Stimulated activated CD4-positive, alpha-beta T cell treated with anti-CD3 and anti-CD28 coated beads, Interleukin-15, amount 100 ng/mL, for 48 hours (primary cell): ENCODE measurements at places on chromosomes 6 and 20.

GRCh38 chr6:146878168-146878951 is 279.6 kb downstream of the ADGB start:
- no peak for DNase-seq

GRCh38 chr6:70412252-70413113 is 825 bp upstream of the FAM135A start:
- DNase-seq: no peak

DNA sequence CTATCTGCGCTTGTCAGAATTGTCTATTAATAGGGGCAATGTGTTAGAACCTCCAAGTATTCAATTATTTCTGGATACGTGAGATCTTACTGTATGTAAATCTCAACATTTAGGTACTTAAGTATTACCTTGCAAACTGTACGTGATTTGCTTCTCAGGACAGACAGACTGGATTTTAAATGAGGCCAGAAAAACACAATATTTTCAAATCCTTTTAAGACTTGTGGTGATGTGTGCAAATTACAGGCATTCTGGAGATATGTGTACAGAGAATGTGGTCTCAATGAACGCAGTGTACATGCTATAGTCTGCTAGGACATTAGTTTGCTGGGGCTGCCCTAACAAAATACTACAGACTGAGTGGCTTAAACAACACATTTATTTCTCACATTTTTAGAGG is 16.9 kb downstream of the CCR6 start:
- DNase-seq: no peak

DNA sequence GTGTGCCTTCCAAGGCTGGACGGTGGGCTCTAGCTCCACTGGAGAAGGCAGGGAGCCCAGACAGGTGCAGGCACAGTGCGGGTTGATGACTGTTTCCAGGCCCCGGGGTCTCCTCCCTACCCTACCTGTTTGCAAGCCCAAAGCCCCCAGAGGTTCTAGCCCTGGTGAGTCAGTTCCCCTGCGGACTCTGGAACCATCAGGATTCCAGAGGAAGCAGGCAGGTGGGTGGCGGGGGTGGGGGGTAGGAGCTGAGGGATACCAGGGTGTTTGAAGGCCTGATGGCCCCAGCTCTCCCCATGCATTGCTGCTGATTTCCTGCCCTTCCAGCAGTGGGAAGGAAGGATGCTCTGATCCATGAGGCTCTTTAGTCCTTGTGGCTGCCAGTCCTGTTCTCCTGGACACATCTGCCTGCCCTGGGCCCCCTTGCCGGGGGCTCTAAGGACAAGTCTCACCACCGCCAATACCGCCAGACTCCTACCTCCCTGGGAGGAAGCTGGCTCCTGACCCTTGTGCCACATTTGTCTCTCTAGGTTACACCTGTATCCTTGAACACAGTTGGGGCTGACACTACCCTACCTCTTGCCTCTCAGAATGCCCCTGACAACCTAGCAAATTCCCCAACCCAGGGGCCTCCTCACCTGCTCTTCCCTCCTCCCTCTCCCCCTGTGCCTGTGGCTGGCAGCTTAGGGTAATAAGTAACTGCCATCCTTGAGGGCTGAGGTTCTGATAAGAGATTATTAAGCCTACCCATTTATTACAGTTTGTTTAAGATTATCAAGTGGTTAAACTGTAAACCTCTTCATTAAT is 21.7 kb downstream of the KCNK5 start:
- DNase-seq: no peak

GRCh38 chr20:62458275-62459251 is 17.2 kb downstream of the GATA5 start:
- DNase-seq: no peak

DNA sequence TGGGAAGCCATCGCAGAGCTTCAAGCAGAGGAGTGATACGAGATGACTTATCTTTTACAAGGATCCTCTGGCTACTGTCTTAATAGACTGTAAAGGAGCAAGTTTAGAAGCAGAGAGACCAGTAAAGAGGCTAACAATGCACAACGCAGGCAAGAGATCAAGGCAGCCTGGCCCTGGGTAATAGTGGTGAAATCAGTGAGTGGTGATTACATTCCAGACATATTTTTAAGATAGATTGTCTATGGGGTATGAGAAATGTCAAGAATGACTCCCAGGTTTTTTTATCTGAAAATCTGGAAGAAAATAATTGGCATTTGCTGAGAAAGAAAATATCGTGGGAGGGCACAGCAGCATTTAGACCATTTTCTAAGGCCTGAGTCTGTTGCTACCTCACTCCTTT is 213.6 kb upstream of the HTR1E start:
- DNase-seq: no peak
